ENCODE measurements at places on chromosomes 6 and 20. TPM values are rescaled to one million over a fixed set of nuclear protein-coding genes. Genes with fewer than 3 reads are reported as not detected.

GRCh38 chr6:74114428-74114827, 418.4 kb downstream of the CD109 start:
- no peaks in the 10 kb centered on the region for H3K36me3 ChIP-seq
- H3K27ac ChIP-seq, result no peak overlapping the region
- peaks cover 6% of the 10 kb centered on the region for H3K27me3 ChIP-seq
- H3K4me1 ChIP-seq, result peaks cover 3% of the 10 kb centered on the region

DNA sequence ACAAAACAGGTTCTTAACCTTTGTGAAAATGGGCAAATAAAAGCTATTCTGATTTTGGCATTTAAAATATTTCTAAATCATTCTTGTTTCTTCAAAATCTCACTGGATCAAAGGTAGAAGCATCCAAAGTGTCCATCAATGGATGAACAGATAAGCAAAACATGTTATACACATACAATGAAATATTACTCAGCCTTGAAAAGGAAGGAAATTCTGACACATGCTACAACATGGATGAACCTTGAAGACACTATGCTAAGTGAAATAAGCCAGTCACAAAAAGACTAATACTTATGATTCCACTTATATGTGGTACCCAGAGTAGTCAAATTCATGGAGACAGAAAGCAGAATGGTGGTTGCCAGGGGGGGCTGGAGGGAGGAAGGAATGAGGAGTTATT, 45.9 kb downstream of the SNX14 start:
- DNase-seq, result no peak
- no peaks in the 10 kb centered on the region for H3K4me1 ChIP-seq
- H3K27ac ChIP-seq, result no peak overlapping the region
- H3K27me3 ChIP-seq, result no peaks in the 10 kb centered on the region
- H3K36me3 ChIP-seq, result no peaks in the 10 kb centered on the region

FBXO9 gene
- 58.9 TPM for total RNA-seq

- H3K27me3 ChIP-seq, result peaks cover 17% of the 10 kb centered on the region
- H3K27ac ChIP-seq, result no peak overlapping the region
- DNase-seq, result no peak
- no peaks in the 10 kb centered on the region for H3K4me1 ChIP-seq
- no peaks in the 10 kb centered on the region for H3K36me3 ChIP-seq
- H3K4me3 ChIP-seq, result no peak overlapping the region
These were observed 20.5 kb downstream of the JPH2 start for GRCh38 chr20:44166477-44166876.

GRCh38 chr20:43988867-43989266, 74.2 kb downstream of the TOX2 start:
- H3K4me1 ChIP-seq, result peaks cover 17% of the 10 kb centered on the region
- H3K36me3 ChIP-seq, result no peaks in the 10 kb centered on the region
- no peak overlapping the region for H3K4me3 ChIP-seq

DNA sequence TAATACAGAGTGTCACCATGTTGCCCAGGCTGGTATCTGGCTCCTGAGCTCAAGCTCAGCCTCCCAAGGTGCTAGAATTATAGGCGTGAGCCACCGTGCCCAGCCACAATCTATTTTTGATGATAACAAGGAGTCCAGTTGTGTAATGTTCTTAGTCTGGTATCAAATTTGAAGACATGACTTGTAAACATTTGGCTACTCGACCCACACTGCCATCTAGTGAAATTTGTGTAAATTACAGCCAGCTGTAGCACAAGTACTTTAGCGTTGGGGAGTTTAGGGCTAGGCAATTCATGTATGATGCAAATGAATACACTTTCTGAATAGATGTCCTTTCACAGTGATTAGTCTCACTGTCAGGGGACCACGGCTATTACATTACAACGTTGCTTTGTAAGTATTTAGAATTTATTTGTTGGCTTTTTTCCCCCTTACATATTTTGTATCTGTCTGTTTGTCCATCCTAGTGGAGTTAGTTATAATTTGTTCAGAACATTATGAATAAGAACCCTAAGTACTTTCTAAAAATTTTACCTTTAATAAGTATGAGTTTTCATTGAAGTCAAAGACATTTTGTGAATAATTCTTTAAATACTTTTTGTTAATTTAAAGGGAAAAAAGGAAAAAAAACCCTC, 139.7 kb downstream of the PRDM13 start:
- peak; percentile 81 for DNase-seq
- H3K36me3 ChIP-seq, result no peaks in the 10 kb centered on the region
- H3K27me3 ChIP-seq, result peaks cover 12% of the 10 kb centered on the region

DNA sequence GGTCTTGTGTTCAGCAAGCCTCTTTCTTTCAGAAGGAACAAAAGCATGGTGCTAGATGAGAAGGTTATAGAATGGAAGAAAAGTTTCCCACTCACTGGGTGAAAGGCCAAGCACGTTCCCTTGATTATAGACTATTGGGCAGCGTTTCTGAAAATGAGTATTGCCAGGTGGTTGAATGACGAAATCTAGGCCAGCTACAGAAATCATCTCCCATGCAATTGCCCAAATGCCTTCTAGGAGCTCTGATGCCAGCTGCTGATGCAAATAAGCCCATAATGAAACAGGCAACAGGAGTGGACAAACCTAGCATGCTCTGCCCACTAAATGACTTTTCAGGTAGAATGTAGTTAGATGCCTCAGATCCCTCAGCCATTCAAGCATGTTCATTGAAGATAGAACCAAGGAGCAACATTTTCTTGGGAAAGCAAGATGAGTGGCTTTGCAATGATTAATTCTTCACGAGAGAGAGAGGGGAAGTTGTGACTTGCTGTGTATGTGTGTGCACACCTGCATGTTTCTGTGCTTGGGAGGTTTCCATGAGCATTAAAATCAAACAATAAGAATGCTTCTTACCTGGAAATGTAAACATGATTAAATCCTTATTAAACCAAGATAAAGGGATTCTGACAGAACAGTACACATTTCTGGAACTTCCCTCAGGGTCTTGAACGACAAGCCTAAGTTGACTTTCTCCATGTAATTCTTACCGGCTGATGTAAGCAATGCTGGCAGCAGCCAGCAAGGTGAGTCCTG, 43.6 kb downstream of the ADTRP start:
- H3K4me3 ChIP-seq, result no peak overlapping the region
- H3K36me3 ChIP-seq, result no peaks in the 10 kb centered on the region
- no peaks in the 10 kb centered on the region for H3K4me1 ChIP-seq
- H3K27me3 ChIP-seq, result no peaks in the 10 kb centered on the region
- no peak overlapping the region for H3K27ac ChIP-seq

IYD gene
- not detected for total RNA-seq

GRCh38 chr20:56788671-56789610, 159.8 kb downstream of the TFAP2C start:
- DNase-seq, result no peak
- H3K27ac ChIP-seq, result peak overlapping the region; percentile 52
- no peak overlapping the region for H3K4me3 ChIP-seq
- H3K27me3 ChIP-seq, result no peaks in the 10 kb centered on the region
- H3K36me3 ChIP-seq, result no peaks in the 10 kb centered on the region

DNA sequence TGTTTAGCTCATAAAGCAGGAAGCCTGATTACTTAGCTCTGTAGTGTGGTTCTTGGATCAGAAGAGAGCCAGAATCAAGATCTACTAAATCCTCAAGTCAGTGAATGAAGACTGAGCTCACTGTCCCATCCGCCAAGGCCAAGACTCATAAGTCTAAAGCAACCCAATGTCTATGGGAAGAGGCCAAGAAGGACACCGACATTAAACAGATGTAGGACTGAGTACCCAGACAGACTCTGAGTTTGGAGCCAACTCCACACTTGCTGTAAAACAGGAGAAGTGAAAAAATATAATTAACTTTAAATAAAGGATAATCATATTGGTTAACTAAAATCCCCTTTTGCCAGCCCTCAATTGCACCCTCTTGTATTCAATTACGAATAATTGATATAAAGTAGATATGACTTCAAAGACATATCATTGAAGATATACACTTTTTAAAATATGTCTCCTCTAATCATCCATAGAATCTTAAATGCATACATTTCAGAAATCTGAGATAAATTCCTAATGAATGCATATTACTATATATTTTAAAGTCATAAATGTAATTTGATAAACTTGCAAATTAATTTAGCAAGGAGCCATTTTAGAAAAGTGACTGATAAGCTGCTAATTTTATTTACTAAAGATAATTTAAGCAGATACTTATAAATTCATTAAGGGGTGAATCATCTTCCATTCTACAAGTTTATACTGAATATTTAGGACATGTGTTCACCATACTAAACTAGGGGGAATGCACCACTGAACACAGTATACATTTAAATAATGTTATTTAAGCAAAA, 617.0 kb upstream of the ARID1B start:
- H3K27me3 ChIP-seq, result no peaks in the 10 kb centered on the region
- H3K4me1 ChIP-seq, result peaks cover under 1% of the 10 kb centered on the region
- H3K4me3 ChIP-seq, result no peak overlapping the region
- no peak overlapping the region for H3K27ac ChIP-seq

- H3K4me3 ChIP-seq, result no peak overlapping the region
- H3K4me1 ChIP-seq, result peaks cover 3% of the 10 kb centered on the region
- no peaks in the 10 kb centered on the region for H3K27me3 ChIP-seq
- H3K36me3 ChIP-seq, result peaks cover 4% of the 10 kb centered on the region
These were observed 7.3 kb downstream of the TMEM181 start for GRCh38 chr6:158567152-158567551.

GRCh38 chr6:130337534-130337933, 28.3 kb upstream of the TMEM200A start:
- H3K4me3 ChIP-seq, result no peak overlapping the region
- H3K4me1 ChIP-seq, result peaks cover 2% of the 10 kb centered on the region
- DNase-seq, result no peak
- no peaks in the 10 kb centered on the region for H3K36me3 ChIP-seq

GRCh38 chr6:169342710-169343109, 89.1 kb upstream of the THBS2 start:
- no peak overlapping the region for H3K4me3 ChIP-seq
- no peaks in the 10 kb centered on the region for H3K36me3 ChIP-seq
- H3K27ac ChIP-seq, result no peak overlapping the region
- DNase-seq, result no peak

DNA sequence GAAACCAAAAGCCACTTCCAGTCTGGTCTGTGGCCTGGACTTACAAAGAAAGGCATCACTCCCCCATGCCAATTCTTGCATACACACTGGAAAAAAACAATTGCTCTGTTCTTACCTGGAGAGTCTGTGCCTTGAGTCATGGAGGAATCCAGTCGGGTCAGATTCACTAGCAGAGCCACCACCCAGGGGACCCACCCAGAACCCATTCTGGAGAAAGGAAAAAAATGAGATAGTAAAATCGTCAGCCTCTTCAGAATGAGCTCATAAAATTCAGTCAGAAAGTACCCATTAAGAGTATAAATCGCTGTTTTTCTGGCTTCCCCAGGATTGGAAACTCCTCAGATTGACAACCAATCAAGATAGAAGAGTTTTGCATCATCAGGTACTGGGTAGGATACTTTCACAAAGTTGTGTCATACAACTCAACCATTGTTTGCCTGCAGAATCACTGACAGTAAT, at the start of gene HLA-DOB:
Gene HLA-DOB (minus strand): TSS at position 257 of the 459 bp plus-strand sequence. CDS start 51 bp downstream, at position 206.
- no peaks in the 10 kb centered on the region for H3K36me3 ChIP-seq
- H3K27me3 ChIP-seq, result peaks cover 4% of the 10 kb centered on the region
- DNase-seq, result peak; percentile 51
- no peak within 1 kb of the TSS for H3K4me3 ChIP-seq

PLN gene
- not detected for total RNA-seq

DNA sequence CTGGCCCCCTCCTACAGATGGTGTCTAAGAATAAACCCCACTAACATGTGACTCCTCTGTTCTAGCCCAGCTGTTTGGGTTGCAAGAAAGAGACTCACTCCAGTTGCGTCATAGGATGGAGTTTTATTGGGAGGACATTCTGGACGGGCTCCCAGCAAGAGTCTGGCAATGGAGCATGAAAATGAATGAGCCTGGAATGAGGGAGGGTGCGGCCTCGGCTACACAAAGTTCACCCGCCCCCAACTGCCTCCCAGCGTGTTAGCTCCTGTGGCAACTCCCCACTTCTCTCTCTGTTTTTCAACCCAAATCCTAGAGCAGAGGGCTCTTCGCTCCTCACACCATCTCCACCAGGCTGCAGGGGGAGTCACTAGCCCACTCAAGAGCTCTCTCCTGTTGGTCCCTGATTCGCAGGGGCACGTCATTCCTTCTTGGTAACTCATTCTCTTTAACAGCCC, 5.1 kb upstream of the ADAM33 start:
- no peak for DNase-seq
- peaks cover 28% of the 10 kb centered on the region for H3K27me3 ChIP-seq
- H3K27ac ChIP-seq, result no peak overlapping the region

- H3K27ac ChIP-seq, result no peak overlapping the region
- no peaks in the 10 kb centered on the region for H3K4me1 ChIP-seq
- H3K36me3 ChIP-seq, result peaks cover 66% of the 10 kb centered on the region
- no peaks in the 10 kb centered on the region for H3K27me3 ChIP-seq
- no peak for DNase-seq
These were observed 17.9 kb downstream of the MAVS start for GRCh38 chr20:3864518-3864917.

DNA sequence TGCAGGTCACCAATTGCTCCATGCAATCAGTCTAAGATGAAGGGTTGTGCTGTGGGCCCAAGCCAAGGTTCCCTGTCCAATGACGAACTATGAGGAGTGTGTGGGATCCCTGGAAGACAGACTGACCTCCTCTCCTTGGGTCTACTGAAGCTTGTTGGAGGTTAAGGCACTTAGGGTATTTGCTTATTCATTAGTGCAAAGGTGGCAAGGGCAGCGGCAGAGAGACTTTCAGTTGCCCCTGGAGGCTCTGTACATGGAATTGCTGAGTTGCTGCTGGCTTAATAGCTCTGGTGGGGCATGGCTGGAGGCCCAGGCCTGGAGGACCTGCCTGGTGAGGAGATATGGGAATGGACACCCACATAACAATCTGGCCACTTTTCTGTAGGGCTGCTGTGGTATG, 29.8 kb upstream of the CST5 start:
- no peaks in the 10 kb centered on the region for H3K36me3 ChIP-seq
- DNase-seq, result no peak
- H3K4me1 ChIP-seq, result no peaks in the 10 kb centered on the region
- H3K27me3 ChIP-seq, result no peaks in the 10 kb centered on the region

CNR1 gene
- total RNA-seq, result not detected

DNA sequence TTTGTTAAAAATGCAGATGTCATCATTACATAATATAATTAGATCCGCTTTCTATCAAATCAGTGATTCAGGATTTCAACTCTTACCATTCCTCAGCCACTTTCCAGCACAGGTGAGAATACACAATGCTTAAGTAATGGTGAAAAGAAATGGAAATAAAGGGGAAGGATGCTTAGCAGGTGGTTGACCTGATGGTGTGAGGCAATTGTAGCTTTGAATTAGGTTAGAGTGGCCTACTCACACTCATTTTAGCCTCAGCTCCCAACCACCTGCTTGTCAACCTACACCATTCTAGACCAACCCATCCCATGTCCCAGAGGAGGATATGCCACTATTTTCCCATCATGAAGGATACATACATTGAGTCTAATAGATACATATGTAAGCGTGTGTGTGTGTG, 138.1 kb downstream of the DNAH8 start:
- no peaks in the 10 kb centered on the region for H3K27me3 ChIP-seq
- no peaks in the 10 kb centered on the region for H3K4me1 ChIP-seq
- no peak for DNase-seq
- H3K27ac ChIP-seq, result no peak overlapping the region
- H3K36me3 ChIP-seq, result no peaks in the 10 kb centered on the region
